Stomach (tissue), 19 donors: ENCODE measurements at places on chromosomes 1 and 21. TPM values are rescaled to one million over a fixed set of nuclear protein-coding genes. Genes with fewer than 3 reads are reported as not detected.

INSRR gene
- 0.75 TPM for polyA plus RNA-seq

TFAP2E gene
- polyA plus RNA-seq, result not detected

BSND gene
- polyA plus RNA-seq, result not detected

FYB2 gene
- polyA plus RNA-seq, result 0.31 TPM

GNAT2 gene
- polyA plus RNA-seq, result not detected

RALGPS2 gene
- polyA plus RNA-seq, result 4.0 TPM

PLCH2 gene
- polyA plus RNA-seq, result 0.75 TPM

CDCA8 gene
- polyA plus RNA-seq, result 2.9 TPM

NRIP1 gene
- polyA plus RNA-seq, result 3.7 TPM

BLACAT1 gene
- not detected for polyA plus RNA-seq

CHRM3 gene
- polyA plus RNA-seq, result 0.92 TPM

MYOG gene
- not detected for polyA plus RNA-seq

C1orf115 gene
- 28.8 TPM for polyA plus RNA-seq

KIF14 gene
- not detected for polyA plus RNA-seq

C2CD4D gene
- 0.73 TPM for polyA plus RNA-seq

GPR61 gene
- polyA plus RNA-seq, result not detected

GIPC2 gene
- polyA plus RNA-seq, result 4.6 TPM

CLCA1 gene
- polyA plus RNA-seq, result 0.12 TPM

CLDN8 gene
- not detected for polyA plus RNA-seq

KCNA3 gene
- not detected for polyA plus RNA-seq

TBX19 gene
- 1.1 TPM for polyA plus RNA-seq

CR1 gene
- polyA plus RNA-seq, result 0.61 TPM

MCOLN3 gene
- 1.00 TPM for polyA plus RNA-seq

FHAD1 gene
- polyA plus RNA-seq, result 1.7 TPM

DNAI4 gene
- 2.4 TPM for polyA plus RNA-seq

LCE1C gene
- 0.23 TPM for polyA plus RNA-seq

TNFRSF18 gene
- 3.6 TPM for polyA plus RNA-seq

PTGS2 gene
- polyA plus RNA-seq, result 4.6 TPM

TEDDM1 gene
- not detected for polyA plus RNA-seq

RCC1 gene
- polyA plus RNA-seq, result 24.3 TPM

KIAA0040 gene
- 17.3 TPM for polyA plus RNA-seq

ADCY10 gene
- polyA plus RNA-seq, result 0.60 TPM

TNFRSF1B gene
- polyA plus RNA-seq, result 5.4 TPM

PTGFRN gene
- polyA plus RNA-seq, result 3.8 TPM

LIN28A gene
- polyA plus RNA-seq, result not detected
